GM13976 (cell line): ENCODE measurements at places on chromosomes 4 and X.

- no peak for DNase-seq
These were observed 29.8 kb upstream of the IRAK1 start for GRCh38 chrX:154049209-154050112.

- no peak for DNase-seq
These were observed 78.4 kb downstream of the CDS1 start for GRCh38 chr4:84661191-84661939.

- no peak for DNase-seq
These were observed 61.9 kb downstream of the TSC22D3 start for GRCh38 chrX:107713543-107714205.

- no peak for DNase-seq
These were observed 411.9 kb upstream of the EMCN start for GRCh38 chr4:100929758-100930157.

DNA sequence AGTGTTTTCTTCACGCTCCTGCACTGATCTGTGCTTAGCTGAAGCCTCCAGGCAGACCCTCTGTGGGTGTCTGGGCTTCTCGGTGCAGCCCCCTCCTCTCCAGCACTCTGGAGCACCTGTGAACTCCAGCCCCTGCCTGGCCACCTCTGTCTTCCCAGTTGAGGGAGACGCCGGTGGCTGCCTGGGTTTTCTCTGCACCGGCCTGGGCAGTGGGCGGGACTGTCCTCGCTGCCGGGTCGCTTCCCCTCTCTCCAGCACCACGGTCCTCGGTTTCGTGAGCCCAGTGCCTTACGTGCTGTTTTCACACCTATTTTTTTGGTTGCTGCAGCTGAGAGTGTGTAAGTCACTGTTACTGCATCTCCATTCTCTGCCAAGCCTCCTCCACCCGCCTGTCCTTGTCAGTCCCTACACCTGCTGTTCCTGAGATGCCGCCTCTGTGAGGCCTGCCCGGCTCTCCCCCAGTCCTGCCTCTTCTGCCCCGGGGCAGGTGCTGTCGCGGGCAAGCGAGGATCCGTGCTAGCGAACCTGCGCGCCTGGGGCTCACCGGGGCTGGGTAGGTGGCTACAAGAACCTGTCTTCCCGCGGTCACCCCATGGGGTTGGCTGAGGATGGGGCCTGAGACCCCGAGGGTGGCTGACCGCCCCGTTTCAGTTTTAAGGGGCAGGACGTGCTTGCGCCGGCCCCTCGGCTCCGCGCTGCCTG is 2.4 kb upstream of the FGFRL1 start:
- DNase-seq = no peak

- DNase-seq = no peak
These were observed 356.2 kb downstream of the HS3ST1 start for GRCh38 chr4:11072463-11072862.

GRCh38 chrX:128800138-128800537 is 723.2 kb downstream of the SMARCA1 start:
- no peak for DNase-seq

GRCh38 chr4:83080561-83080960 is 34.0 kb downstream of the PLAC8 start:
- DNase-seq = no peak

DNA sequence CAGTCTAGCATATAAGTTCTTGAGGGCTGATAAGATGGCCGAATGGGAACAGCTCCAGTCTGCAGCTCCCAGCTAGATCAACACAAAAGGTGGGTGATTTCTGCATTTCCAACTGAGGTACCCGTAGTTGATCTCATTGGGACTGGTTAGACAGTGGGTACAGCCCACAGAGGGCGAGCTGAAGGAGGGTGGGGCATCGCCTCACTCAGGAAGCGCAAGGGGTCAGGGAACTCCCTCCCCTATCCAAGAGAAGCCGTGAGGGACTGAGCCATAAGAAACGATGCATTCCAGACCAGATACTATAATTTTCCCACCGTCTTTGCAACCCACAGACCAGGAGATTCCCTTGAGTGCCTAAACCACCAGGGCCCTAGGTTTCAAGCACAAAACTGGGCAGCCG is 109.0 kb downstream of the RPS6KA6 start:
- no peak for DNase-seq

DNA sequence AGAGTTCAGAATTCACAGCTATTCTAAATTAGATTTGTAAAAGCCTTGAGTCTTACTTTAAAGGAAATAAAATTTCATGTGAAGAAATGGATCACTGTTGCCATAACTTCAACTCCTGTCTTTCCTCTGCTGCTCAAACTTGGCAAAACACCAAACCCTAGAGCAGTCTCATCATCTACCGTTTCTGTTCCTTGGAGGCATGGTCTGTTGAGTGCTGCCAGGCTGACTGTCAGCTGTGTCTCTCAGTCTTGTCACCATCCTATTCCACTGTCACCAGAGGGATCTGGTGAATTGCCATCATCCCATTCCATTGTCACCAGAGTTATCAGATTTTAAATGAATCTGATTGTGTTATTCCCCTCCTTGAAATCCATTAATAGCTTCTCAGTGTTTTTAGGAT is 55.6 kb downstream of the STIM2 start:
- no peak for DNase-seq

DNA sequence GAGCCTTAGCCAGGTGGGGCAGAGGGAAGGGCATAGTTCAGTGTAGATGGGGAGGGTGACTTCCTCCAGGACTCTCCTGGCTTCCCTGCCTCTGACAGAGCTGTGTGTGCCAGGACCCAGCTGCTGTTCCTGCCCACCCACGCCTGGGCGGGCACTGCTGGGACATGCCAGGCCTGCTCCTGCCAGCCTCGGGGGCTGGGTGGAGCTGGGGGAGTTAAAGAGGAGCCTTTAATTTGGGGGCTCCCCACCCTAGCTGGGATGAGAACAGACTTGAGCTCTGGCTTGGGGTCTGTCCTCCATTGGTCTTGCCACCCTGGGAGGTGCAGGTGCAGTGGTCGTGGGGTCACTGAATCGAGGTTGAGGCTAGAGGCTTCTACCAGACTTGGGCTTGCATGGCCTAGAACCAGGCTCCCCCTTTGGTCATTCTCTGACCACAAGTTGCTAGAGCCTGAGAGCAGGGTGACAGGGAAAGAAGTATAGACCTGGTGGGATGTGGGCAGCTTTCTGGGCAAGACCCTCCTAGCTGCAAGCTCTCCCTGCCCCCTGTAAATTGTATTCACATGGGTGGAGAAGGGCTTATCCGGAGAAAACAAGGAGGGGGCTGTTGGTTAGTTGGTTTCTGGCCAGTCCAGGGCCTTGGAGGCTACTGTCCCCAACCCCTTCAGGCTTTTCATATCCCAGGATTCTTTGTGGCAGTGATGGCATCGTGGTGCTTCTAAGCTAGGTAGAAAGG is 5.7 kb downstream of the EFNB1 start:
- no peak for DNase-seq

GRCh38 chr4:108148316-108148715 is 20.4 kb downstream of the LEF1 start:
- DNase-seq = no peak

GRCh38 chrX:79361192-79361870 is 5.8 kb downstream of the ITM2A start:
- no peak for DNase-seq

DNA sequence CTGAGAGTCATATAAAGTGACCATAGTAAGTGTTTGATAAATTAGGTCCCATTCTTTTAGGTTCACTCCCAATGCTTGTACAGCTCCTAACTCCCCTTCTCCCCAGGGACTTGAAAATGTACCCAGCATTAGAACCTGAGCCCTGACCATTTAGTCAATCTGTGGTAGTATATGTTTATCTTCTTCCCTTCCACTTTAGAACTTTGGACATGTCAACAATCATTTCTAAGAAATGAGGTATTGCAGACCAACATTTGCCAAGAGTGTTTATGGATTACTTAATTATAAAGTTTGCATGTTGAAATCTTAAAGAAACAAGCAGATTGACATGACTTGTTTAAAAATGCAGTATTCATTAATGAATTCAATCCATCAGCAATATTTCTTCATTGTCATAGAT is 26.0 kb downstream of the AFM start:
- no peak for DNase-seq

DNA sequence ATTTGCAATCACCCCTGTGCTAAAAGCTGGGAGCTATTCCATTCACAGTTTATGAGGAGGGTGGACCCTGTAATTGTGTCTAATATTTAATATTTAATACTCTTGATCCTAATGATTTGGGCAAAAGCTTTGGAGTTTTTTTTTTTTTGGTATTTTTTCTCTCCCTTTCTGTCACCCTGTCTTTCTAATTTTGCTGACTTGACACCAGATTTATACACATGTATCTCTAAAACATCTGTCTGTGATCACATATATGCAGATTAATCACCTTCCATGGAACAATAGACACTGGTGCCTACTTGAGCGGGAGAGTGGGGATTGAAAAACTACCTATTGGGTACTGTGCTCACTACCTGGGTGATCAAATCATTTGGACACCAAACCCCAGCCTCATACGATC is 18.7 kb upstream of the ANTXR2 start:
- no peak for DNase-seq

- no peak for DNase-seq
These were observed 29.7 kb downstream of the MANBA start for GRCh38 chr4:102730968-102731533.
